ENCODE measurements at places on chromosomes 12 and 14.
A peak's percentile ranks its signal among the peaks of the same experiment; 100 is the strongest.

DNA sequence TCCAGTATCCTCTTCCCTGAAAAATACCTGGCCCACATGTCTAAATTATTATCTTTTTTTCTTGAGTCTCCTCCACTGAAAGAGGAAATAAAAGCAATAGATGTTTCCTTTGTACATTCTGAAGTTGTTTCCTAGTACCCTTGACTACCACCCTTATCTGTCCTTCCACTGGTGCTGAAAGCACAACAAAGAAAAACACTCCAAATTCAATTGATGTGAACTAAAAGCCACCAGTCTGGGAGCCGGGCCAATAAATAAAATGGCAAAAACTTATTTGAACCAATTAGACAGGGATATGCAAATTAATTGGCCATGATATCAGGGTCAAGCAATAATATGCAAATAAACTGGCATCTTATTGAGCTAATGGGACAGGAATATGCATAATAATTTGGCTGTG is 330.5 kb downstream of the PAWR start:
- DNase-seq, result no peak

DNA sequence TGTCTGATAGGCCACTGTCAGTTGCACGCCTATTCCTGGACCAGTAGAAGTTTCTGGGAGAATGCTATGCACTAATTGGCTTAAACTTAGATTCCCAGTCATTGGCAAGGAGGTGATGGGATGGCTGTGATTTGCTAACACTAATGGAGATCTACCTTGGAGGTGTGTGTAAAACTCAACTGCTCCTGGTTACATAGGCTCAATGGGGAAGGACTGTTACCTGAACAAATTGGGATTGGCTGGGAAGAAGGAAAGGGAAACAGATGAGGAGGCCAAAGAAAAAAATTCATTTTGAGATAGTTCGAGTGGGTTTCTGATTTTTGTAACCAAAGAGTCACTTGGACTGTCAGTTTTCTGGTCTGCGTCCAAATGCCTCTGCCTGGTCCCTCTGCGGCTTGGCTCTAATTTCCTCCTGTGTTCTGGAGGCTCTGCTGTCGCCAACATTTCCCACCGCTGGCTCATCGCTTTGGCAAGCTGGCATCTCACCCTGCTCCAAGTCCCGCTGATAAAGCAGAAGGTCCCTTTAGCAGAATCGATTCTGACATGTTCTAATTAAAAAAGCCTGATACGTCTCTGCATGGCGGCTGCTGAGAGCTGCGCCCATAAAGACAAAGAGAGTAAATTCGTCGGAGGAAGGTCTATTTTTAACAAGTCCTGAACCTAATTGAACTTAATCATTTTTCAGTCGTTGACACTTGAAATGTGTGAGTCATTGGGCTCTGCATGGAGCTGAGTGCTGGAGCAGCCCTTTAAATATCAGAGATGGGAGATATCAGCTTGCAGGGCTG is 2.0 kb upstream of the CCDC63 start:
- DNase-seq, result no peak

DNA sequence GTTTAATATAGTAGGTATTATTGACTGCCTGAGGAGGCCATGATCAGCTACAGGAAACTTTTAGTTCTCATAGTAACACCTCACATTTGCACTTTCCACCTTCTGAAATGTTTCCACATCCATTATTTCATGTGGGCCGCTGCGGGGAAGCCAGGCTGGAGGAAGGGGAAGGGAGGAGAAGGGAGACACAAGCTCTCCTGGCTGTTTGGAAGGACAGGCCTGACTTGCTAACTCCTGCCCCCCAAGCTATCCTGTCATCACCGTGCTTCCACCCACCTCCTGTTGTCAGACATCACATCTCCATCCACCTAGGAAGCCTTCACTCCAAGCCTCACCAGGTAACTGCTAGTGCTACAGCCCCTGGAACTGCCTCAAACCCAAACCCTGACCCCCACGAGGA is 9.5 kb downstream of the DPF3 start:
- no peak for DNase-seq

DNA sequence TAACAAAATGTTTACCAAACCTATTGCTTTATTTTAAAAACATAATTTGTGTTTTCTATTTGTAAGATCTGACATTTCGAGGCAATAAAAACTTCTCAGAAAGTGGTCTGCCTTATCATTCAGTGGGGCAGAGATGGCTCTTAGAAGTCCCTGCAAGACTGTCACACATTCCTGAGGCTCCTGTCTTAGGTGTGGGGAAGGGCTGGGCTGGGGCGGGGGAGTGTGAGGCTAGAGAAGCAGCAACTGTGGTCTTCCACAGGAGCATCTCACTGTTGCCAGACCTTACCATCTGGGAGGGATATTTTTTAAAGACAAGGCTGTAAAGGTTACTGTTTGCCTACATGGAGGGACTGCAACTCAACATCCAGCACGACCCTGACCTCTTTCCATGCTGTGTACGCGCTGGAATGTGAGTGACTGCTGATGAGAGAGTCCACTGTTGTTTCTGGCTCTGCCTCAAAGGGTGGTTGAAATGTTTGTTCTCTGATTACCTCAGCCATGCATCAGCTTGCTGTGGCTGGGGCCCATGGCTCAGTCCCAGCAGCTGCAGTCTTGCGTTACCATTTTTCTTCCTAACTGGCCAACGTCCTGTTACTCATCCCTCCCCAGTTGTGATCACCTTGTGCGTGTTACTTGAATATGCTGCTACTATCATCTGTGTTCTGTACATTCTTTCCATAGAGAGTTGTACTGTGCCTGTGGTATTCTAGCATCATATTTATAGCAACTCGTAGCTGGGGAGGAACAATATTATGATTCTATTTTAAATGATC is 12.4 kb downstream of the ERG28 start:
- DNase-seq, result peak; percentile 16

DNA sequence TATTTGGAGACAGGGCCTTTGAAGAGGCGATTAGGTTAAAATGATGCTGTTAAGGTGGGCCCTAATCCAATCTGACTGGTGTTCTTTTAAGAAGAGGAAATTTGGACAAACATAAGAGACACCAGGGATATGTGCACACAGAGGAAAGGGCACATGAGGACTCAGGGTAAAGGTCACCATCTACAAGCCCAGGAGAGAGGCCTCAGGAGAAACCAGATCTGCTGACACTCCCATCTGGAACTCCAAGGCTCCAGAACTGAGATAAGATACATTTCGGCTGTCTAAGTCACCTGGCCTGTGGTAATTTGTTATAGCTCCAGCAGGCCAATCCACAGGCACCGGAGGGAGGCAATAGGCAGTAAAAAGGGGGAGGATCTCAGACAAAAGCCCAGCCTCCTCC is 48.6 kb downstream of the KICS2 start:
- no peak for DNase-seq

DNA sequence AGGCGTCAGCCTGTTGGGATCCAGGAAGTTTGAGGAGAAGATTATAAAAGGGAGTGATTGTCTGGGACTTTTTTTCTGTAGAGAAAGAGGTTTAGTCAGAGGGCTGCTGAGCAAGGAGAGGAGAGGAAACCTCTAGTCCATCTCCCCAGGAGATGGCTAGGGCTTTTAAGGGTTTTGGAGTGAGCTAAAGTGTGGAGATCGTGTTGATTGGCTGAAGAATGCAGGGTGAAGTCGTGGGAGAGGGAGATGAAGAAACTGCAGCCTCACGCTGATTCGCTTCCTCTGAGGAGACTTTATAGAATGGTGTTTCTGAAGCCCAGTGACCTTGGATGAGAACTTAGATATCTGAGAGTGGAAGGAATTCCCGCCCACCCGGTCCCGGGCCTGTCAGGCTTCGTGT is 193.7 kb upstream of the PWP1 start:
- no peak for DNase-seq

DNA sequence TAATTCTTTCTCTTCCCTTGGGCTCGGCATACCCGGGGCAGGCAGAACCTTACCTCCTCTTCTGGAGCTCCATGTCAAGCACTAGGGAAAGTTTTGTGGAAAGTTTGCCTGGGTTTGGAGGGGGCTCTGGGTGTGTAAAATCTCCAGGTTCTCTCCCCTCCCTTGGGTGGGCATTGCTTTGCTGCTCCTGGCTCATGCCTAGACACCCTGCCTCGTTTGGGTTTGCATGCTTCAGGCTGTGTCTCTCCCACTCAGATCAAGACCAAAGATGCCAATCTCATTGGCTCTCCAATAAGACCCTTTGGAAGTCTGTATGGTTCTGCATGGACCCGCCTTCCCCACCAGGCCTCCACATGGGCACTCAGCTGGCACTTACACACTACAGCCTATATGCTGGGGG is 6.2 kb upstream of the KRT2 start:
- no peak for DNase-seq

GRCh38 chr14:69525896-69526295 is 41.4 kb downstream of the PLEKHD1 start:
- DNase-seq, result no peak

DNA sequence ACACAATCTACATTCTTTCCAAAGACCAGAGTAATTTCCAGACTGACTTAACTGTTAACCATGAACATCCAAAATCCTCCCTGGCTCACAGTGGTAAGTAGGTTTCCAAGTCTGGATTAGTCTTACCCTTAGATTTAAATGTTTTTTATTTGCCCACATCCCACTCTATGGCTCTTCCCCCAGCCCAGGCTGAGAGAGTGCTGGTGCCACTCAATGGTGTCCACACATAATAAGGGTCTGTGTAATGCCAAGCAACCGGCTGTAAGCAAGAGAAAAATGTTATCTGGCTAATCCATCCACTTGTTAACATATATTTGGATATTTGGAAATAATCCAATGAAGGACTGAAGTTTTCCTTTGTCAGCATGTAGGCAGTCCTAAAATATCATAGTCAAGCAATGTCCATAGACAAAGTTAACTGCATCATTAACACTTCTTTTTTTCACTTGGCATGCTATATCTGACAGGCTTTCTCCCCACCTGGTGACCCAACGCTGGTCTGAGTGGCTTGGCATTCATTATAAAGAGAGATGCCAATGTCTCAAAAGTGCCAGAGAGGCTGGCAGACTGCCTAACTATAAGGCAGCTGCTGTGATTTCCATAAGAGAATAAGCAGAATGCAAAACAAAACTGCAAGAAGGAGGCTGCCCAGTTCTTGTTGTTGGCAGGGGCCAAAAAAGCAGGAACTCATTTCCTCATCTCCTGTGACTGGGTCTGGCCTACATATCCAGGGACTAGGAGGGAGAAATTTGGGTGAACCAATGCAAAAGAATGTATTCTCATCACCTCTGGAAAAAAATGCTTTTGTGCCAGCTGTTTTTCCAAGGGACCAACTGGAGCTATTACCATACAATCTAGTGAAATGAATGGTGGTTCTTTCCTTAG is 13.9 kb upstream of the HOXC13 start:
- no peak for DNase-seq

DNA sequence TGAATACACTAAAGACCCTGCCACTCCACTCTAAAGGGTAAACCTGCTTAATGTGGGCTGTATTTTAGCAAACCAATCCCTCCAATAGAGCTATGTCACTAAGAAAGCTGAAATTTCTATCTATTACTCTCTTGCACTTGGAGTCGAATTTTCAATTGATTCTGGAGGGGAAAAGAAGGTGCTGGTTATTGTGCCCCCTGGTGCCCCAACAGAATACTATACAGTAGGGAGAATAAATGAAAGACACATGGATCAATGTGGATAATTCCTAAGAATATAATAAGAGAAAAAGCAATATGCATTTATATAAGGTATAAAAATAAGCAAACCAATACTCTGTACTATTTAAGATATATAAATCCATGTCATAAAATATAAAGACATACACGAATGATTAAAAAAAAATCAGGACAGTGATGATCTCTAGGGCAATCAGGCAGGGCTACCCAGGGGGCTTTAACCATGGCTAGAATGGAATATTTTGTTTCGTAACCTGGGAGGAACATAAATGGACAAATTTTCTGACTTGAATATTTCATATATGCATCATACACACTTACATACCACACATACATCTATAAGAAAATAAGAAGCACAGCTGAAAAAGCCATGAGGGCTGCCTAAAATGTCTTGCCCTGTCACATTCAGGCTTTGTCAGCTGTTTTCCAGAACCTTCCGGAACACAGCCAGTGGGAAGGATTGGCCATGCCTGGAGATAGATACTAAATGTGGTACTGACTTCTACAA is 54.4 kb downstream of the EFCAB11 start:
- DNase-seq, result peak; percentile 38

GRCh38 chr12:45918818-45919217 is 71.6 kb downstream of the SCAF11 start:
- DNase-seq, result no peak

GRCh38 chr14:90301122-90301521 is 30.6 kb downstream of the NRDE2 start:
- DNase-seq, result no peak

DNA sequence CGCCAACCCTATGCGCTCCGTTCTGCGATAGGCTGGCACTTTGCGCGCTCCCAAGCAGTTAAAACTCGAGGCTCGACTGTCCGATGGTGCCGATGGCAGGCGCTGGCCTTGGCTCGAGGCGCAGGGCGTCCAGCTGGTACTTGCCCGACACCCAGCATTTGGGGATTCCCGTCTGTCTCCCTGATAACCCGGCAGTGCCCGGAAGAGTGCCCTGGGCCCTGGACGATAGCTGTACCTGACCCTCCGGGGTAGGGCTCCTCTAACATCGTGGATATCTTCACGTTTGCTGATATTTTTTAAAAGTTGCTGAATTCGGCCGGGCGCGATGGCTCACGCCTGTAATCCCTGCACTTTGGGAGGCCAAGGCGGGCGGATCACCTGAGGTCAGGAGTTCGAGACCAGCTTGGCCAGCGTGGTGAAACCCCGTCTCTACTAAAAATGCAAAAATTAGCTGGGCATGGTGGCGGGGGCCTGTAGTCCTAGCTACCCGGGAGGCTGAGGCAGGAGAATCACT is 908 bp upstream of the WIF1 start:
- DNase-seq, result no peak

GRCh38 chr14:78863143-78863542 is 693.0 kb downstream of the NRXN3 start:
- DNase-seq, result no peak

DNA sequence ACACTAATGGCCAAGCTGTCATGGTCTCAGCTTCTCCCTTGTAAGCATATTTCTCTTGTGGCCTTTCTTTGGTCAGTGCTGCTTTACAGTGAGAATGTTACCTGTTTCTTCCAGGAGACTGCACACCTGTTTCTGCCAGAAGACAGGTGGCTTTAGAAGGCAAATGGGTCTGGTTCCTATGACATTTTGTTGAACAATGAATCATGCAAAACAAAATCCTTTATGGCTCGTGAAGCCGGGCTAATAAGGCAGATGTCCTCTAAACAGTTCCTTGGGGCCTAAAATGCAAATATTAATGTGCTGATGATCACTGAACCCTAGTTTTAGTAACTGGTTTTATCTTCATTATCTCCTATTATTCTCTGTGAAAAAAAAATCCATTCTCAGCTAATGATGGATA is 927.6 kb downstream of the GALC start:
- DNase-seq, result no peak

DNA sequence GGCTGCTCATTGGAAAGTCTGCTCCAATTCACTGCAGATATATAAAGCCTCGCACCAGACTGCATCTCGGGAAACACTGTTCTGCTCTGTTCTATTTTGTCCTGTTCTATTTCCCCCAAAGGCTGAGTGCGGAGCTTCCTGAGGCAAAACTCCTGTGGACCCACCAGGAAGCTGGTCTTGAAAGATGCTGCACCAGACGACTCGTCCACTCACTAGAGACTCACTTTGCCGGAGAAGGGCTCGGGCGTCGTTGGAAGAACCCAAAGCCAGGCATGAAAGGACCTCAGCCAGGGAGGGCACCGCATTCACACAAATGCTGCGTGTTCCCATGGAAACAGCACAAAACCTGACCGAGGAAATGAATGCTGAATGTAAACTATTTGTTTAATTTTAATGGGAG is 331.2 kb upstream of the SFSWAP start:
- no peak for DNase-seq

Measured in T47D (cell line).